ENCODE measurements at places on chromosomes 16 and 17.
A peak's percentile ranks its signal among the peaks of the same experiment; 100 is the strongest.

DNA sequence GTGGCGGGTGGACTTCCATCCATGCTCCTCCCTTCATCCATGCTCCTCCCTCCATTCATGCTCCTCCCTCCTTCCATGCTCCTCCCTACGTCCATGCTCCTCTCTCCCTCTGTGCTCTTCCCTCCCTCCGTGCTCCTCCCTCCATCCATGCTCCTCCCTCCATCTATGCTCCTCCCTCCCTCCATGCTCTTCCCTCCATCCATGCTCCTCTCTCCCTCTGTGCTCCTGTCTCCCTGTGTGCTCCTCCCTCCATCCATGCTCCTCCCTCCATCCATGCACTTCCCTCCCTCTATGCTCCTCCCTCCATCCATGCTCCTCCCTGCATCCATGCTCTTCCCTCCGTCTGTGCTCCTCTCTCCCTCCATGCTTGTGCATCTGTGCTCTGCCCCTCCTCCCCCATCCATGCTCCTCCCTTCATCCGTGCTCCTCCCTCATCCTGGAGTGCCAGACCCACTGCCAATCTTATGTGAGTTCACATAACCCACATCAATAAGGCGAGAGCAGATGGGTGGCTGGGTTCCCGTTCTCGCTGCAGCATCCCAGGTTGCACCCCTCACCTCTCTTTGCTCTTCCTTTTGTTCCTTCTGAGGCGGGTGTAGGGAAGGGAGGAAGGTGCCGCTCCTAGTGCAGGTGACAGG is 22.8 kb downstream of the KSR1 start:
- DNase-seq, result no peak

GRCh38 chr16:67857547-67858233 is 10.2 kb upstream of the CENPT start:
- DNase-seq, result peak; percentile 41

DNA sequence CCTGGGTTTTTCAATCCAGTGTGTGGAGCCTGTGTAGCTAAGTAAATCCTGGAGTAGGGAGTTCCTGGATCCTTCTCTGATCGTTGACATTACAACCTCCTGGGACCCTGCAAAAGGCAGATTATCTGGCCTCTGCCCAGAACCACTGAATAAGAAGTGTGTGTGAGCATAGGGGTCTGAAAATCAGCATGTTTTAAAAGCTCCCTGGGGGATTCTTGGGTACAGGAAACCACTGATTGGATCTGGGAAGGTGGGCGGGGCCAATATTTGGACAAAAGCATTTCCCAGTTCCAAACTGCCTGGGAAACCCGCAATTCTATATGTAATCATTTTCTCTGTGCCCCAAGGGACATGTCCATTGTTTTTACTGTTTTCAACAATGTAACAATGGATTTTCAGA is 27.2 kb upstream of the BEAN1 start:
- DNase-seq, result no peak

- DNase-seq, result no peak
Observed at GRCh38 chr16:78244131-78244895, 144.9 kb downstream of the WWOX start.

GRCh38 chr16:360698-361336 is 8.3 kb upstream of the AXIN1 start:
- no peak for DNase-seq

DNA sequence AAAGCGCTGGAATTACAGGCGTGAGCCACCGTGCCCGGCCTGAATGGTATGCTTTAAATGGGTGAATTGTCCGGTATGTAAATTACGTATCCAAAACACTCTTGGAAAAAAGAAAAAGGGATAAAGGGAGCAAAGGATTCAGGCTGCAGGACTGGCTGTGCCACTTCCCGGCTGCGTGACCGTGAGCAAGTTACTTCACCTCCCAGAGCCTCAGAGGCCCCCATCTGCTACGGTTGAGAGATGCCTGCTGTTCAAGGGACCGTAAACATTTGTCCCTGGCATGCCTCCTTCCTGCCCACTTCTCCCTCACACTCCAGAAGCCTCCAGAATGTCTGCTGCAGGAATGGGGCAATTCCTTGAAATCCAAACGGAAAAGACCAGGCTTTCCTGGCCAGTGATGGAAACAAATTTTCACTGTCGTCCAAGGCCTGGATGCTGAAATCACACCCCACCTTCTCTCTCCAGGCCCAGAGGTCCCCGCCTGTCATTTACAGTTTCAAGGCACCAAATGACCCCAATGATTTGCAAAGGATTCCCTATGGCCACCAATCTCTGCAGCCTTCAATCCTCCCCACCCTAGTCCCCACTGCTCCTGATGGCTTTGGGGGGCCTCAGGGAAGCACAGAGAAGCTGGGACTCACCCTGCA is 22.9 kb upstream of the LITAF start:
- no peak for DNase-seq

- DNase-seq, result no peak
Observed at GRCh38 chr17:48592057-48592514, 1.5 kb downstream of the HOXB5 start.

GRCh38 chr16:54538276-54538675 is 251.7 kb upstream of the IRX3 start:
- no peak for DNase-seq

GRCh38 chr16:14600164-14600563 is 29.9 kb downstream of the PARN start:
- peak; percentile 19 for DNase-seq

DNA sequence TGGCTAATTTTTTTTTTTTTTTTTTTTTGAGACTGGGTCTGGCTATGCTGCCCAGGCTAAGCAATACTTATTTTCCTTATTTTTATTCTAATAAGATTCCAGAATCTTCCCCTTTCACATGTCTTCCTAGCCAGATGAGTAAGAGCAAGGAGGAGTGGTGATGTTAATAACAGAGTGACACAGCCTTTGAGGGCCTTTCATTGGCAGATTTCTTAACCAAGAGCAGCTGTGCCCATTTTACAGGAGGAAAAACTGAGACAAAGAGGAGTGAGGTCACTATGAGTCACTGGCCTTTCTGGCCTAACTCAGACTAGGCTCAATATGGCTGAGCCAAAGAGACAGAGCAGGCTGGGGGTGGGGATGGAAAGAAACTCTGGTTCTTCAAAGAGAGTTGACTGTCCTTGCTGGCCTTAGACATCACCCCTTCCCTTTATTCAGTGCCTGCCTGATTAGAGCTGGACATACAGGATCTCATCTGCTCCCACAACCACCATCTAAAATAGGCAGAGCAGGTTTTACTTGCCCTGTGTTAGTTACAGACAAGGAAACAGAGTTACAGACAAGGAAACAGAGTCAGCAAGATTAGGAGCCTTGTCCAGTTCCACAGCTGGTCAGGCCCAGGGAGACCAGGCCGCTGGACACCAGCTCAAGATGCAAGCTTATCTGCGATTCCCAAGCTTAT is 50.0 kb upstream of the TOB1 start:
- DNase-seq, result peak; percentile 22

DNA sequence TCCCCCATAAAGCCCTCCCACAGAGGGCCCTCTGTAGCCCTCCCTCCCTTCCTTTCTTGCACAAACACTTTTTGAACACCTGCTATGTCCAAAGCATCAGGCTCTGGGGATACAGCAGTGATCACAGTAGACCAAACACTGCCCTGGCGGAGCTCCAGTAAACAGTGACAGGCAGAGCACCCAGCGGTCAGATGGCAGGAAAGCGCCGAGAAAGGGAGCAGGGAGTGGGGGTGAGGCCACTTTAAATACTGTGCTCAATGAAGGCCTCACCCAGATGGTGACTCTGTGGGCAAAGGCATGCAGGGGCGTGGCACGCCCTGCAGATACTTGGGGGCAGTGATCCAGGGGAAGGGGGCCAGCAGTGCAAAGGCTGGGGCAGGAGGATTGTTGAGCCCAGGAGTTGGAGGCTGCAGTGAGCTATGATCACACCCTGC is 7.6 kb downstream of the PRR29 start:
- DNase-seq, result no peak

GRCh38 chr16:27826081-27826892 is 237.2 kb downstream of the GSG1L start:
- no peak for DNase-seq

DNA sequence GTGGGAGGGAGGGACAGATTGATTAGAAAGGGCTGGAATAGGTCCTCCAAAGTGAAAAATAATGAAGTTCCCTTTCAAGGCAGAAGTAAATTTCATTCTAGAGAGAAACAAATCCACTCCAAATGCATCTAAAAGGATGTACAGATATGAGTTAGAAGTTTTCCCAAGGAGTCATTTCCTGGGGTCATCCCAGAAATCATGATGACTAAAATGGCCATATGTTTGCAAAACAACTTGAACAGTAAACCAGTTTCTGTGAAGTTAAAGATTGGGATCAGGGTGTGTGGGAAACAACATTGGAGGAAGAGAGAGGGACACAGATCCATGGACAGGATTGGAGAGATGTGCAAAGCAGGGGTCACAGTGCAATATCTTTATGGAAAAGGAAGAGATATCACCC is 32.5 kb upstream of the ARHGAP44 start:
- no peak for DNase-seq

GRCh38 chr16:4982056-4982867 is 24.1 kb downstream of the SEC14L5 start:
- no peak for DNase-seq

DNA sequence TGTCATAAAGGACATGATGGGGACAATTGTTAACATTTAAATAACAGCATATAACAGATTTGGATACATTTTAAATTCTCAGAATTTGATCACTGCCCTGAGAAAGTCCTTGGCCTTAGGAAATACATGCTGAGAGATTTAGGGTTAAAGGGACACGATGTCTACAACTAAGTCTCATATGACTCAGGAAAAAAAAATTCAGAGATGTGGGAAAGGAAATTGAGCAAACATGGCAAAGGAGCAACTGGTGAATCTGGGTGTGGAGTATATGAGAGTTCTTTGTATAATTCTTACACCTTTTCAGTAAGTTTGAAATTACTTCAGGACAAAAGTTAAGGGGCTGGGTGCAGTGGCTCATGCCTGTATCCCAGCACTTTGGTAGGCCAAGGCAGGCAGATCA is 18.2 kb downstream of the MPP3 start:
- DNase-seq, result no peak

GRCh38 chr17:62668091-62668804 is 40.8 kb downstream of the MRC2 start:
- DNase-seq, result no peak

GRCh38 chr16:75237398-75238131 is 13.9 kb downstream of the BCAR1 start:
- no peak for DNase-seq

DNA sequence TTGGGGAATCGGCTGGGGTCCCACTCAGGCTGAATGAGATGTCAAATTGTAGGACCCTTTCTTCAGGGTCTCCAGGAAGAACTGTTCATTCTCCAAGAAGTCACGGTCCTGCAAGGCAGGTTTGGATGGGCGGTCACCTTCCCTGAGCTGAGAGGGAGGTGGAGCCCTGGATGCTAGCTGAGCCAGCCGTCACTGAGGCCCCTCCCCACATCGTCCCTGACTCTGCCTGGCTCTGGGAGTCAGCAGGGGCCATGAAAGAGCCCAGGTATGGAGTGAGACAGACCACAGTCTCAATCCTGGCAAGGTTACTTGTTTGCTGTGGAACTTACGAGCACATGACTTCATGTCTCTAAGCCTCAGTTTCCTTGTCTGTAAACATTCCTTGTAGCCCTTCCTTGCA is 6.0 kb upstream of the MRPL38 start:
- DNase-seq, result no peak

DNA sequence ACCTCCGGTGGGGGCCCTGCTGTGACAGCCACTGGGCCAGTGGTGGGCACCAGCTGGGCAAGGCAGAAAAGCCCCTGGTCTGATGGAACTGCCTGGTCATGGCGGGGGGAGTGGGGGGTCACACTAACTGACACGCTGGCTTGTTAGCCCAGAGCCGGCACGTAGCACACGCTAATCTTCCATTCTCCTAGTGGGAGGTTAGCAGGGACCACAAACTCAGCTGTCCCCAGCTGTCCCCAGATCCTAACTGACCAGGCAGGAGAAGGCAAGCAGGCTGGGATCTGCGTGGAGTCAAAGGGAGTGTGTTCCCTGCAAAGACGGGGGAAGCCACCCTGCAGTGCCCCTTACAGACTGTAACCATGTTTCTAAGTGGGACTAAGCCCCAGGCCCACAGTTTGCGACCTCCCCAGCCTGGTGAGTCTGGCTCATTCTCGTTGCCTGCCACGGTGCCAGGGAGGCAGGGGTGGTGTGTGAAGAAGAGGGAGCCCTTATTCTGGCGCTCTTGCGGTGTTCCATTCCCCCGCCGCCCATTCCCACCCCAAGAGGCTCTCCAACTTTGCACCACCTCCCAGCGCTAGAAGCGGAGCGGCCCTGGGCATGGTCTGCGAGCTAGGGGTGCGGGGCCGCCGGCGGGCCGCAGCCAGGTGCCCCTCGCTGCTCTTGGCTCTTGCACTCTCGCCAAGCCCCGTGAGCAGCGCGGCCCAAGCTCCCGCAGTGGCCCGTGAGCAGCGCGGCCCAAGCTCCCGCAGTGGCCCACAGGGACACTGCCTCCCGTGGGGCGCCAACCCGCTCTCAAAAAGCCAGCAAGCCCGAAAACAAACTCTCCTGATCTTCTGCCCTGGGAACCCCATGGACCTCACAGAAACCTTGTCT is 12.1 kb upstream of the ZNF423 start:
- DNase-seq, result no peak

- no peak for DNase-seq
Observed at GRCh38 chr16:54475019-54475601, 188.5 kb upstream of the IRX3 start.

GRCh38 chr17:1561420-1562175 is 994 bp downstream of the PITPNA start:
- peak; percentile 42 for DNase-seq

DNA sequence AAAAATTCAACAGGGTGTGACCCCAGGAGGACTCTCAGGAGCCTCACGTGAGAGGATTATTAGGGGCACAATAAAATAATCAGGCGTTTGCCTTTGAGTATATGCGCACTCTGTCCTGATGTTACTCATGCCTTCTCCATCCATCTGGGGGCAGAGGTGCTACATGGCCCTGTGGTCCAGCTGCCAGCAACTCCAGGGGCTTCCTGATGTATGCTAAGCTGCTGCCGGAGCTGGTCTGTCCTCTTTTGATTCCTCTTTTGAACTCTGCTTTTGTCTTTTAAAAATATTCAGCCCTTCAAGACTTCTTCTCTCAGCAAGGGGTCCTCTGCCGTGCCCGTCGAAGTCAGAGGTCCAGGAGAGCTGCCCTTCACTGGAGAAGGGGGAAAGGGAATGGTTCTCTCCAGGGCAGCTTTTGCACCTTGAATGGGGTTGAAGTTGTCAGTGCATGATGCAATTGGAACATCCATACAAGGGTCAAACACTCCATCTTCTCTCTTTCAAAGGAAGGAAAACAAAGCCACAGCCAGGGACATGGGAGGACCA is 431.4 kb downstream of the SHISA9 start:
- DNase-seq, result no peak

DNA sequence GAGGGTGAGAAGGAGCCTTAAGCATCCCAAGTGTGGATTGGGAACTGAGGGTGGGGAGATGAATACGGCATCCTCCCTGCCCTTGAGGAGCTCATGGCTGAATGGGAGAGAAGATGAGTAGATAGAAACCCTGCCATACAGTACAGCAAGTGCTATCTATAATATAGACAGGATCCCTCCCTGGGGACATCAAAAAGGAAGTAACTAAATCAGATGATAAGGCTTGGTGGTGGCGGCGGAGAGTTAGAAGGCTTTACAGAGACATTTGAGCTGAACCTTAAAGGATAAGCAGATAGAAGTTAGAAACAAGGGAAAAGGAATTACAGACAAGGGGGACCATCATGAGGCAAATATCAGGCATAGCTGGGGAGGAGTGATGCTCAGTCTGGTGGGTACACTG is 67.5 kb upstream of the TMEM132E start:
- DNase-seq, result no peak

GRCh38 chr17:49013311-49014213 is 16.4 kb downstream of the IGF2BP1 start:
- DNase-seq, result no peak

GRCh38 chr17:81417879-81418709 is 22.8 kb downstream of the BAHCC1 start:
- DNase-seq, result no peak
